ENCODE measurements at places on chromosomes 16 and 17.

- DNase-seq: no peak
These were observed 31.8 kb downstream of the HASPIN start for GRCh38 chr17:3755335-3756030.

GRCh38 chr17:6793748-6794493 is 17.9 kb downstream of the FBXO39 start:
- no peak for DNase-seq

DNA sequence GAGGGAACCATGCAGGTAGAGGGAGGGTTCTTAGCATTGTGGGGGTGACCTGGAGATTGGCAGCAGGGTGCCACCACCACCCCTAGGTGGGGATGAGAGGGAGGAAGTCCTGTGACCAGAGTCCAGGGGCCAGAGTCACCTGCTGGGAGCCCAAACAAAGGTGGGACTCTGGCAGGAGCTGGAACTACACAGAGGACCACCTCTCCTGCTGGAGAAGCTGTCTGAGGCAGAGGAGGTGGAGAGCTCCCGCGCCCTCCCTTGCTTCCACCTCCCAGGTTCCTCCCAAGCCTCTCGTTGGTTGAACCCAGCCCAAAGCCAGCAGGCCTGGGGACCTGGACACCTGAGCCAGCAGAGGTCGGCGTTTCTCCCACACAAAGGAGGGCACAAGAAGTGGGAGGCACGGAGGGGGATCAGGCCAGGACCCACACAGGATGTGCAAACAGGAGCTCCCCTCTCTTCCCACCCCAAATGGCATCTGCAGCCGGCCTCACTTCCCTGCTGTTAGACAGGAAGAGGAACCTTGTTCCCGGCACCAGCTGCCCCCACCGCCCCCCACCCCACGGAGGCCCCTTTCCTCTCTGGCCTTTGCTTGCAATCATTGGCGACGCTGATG is 154.6 kb downstream of the SEC14L1 start:
- DNase-seq: no peak

DNA sequence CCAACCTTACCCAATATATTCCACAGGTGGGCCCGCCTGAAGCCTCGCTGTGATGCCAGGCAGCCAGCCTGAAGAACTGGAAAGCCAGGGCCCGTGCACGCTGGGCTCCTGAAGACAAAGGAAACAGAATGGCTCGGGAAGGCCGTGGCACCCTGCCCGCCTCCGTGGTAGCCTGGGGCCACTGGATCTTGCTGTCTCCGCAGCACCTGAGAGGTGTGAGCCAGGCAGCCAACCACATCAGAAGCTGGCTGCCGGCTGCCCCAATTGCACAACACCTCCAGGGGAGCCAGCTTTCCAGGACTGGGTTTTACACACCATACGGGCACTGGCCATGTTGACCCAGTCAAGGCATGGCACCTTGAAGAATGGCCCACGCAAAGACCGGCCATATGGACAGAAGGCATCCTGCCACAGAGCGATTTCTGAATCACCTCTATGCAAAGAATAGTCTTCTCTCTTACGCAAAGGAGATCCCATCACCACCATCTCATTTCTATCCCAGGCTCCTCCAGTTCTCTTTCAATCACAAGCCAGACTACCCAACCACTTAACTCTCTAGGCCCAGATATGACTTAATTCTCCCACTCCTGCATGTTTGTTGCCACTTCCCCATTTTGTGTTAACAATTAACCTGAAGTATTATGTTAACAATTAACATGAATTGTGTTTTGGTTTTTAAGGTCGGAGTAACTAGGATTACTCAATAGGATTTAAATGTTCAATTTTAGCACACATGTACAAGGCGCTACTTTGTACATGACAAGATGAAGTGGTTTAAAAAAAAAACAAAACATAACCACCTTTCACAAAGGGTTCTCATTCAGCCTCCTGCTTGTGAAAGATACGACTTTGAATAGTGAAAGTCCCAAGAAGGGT is 32.1 kb downstream of the ZFHX3 start:
- no peak for DNase-seq

- no peak for DNase-seq
These were observed 23.6 kb upstream of the BPTF start for GRCh38 chr17:67801626-67802175.

DNA sequence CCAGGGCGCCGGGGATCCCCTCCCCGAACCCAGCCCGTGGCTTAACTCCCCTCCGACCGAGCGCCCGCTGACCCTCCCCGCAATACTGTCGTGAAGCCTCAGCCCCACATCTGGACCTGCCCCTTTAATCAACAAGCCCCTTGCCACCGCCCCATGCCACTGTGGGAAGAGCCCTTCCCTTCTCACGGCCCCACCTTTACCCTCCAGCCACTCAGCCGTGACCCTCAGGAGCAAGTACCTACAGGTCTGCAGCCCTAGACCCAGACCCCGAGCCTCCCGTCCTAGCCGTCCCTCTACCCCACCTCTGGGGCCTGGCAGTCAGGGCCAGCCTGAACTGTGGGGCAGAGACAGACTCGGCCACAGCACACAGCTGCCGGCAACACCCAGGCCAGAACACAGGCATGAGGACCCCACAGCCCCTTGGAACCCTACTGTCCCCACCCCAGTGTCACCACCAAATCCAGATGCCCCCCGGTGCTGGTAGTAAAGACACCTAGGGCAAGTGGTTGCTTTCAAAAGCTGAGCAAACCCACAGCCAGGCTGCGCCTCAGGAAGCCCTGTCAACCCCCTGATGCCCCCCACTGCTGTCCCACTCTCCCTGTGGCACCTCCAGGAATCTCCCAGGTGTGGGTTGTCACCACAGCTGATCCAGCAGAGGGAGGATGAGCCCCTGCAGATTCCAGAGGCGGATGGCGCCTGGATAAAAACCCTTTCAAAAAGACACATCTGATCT is 1.4 kb downstream of the NXPH3 start:
- no peak for DNase-seq

DNA sequence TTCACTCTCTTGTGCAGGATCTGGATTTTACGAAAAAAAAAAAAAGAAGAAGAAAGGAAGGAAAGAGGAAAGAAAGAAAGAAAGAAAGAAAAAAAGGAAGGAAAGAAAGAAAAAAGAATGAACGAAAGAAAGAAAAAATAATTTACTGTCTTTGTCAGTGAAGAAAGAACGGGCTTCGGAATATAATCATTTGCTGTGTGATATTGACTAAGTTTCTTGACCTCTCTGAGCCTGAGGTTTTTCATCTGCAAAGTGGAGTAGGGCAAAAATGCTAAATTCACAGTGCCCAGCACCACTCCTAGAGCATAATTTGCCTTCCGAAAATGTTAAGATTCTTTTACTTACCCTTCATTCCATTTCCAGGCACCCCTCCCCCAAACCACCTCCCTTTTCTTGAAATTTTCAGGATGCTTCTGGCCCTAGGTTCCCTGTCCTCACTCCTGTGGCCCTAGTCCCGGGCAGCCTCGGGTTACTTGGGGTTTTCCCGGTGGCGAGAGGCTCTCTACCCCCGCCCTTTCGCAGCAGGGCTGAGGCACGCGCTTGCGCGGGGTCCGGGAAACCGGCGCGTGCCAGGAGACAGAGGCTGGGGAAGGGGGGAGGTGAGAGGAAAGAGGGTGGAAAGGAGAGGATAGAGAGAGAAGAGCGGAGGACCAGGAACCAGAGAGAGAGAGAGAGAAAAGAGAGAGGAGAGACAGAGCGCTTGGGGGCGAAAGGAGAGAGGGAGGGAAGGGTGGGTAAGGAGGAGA is at the start of gene CNTNAP1:
CNTNAP1 (plus strand) TSS at position 556 of the 746 bp plus-strand sequence. CDS start 299 bp downstream, outside the sequence.
- peak; percentile 43 for DNase-seq

- DNase-seq: no peak
These were observed 19.3 kb downstream of the SPECC1 start for GRCh38 chr17:20028443-20028842.

GRCh38 chr16:15427648-15428239 is 6.6 kb upstream of the BMERB1 start:
- peak; percentile 70 for DNase-seq

Measured in stimulated activated CD8-positive, alpha-beta memory T cell treated with anti-CD3 and anti-CD28 coated beads, Interleukin-4, amount 100 ng/mL, for 48 hours (primary cell).